ENCODE measurements at places on chromosomes 13 and 19.

- no peak for DNase-seq
These were observed 47.2 kb downstream of the GPR12 start for GRCh38 chr13:26713341-26713740.

GRCh38 chr13:33394294-33394932 lies 108.9 kb upstream of the STARD13 start:
- no peak for DNase-seq

DNA sequence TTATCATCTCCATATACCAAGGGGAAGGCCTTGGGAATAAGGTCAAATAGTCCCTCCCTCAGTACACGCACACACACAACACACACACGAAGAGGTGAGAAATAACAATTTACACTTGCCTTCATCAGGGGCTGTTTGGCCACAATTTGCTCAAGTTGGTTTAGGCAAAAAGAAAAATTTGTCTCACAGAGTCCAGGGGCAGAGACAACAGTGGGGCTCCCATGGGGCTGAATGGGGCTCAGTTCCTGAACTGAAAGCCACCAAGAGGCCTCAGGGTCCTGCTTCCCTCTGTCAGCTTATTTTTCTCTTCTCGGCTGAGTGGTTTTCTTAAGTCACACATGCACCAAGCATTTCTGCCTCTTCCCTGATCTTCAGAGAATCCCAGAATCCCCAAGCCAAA lies 35.5 kb downstream of the PCDH8 start:
- DNase-seq = no peak

- no peak for DNase-seq
These were observed 66.7 kb downstream of the FRY start for GRCh38 chr13:32098272-32098671.

DNA sequence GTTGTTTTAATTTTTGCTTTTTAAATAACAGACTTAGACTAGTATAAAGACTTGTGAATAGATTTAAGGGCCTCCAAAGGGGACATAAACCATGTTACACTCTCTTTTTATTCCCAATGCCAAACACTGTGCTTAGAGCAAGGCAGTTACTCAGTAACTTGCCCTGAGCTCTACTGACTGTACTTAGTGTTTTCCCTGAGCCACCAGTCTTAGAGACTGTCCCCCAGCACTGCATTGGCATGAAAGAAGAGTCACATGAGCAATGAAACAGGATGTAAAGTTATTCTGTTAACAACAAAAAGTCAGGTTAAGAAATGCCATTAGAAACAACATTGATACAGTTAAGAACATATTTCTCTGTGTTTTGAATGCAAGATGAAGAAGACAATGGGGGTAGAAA lies 187.9 kb downstream of the TBC1D4 start:
- no peak for DNase-seq

GRCh38 chr19:40596608-40597328 lies 4.4 kb upstream of the LTBP4 start:
- peak; percentile 38 for DNase-seq

GRCh38 chr13:85698256-85698655 lies 101.0 kb downstream of the SLITRK6 start:
- DNase-seq = no peak

- no peak for DNase-seq
These were observed 87.1 kb upstream of the IPO5 start for GRCh38 chr13:97866346-97866745.

DNA sequence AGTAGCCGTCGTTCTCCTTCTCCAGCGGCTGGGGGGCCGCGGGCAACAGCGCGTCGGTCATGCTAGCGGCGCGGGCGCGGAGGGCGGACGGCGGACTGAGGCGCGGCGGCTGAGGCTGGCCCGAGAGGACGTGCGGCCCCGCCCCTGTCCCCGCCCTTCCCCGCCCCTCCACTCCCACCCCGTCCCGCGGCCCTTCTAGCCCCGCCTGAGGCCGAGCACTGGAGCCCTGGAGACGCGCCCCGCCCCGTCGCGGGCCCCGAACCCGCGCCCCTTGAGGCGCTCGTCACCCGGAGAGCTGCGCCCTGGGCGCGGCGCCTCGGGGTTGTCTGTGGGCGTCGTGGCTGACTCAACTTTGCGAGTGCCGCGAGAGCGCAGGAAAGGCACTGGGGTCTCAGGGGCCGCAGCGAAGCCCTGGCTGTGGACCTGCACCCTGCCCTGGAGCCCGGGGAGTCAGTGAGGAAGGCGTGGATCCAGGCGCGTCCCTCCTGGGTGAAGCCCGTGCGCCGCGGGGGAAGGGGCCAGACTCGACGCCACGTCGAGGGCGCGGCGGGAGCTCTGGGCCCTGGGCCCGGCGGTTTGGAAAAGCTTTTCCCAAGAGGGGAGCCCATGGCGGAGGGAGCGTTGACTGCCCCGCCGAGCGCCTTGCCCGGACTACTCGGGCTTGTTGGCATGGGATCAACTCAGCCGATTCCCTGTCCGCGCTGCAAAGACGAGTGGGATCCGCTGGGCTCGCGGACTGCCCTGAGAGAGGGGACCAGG lies at the start of gene RHPN2:
RHPN2 (minus strand) TSS at position 97 of the 759 bp plus-strand sequence; CDS start at position 61, 36 bp downstream.
- no peak for DNase-seq

DNA sequence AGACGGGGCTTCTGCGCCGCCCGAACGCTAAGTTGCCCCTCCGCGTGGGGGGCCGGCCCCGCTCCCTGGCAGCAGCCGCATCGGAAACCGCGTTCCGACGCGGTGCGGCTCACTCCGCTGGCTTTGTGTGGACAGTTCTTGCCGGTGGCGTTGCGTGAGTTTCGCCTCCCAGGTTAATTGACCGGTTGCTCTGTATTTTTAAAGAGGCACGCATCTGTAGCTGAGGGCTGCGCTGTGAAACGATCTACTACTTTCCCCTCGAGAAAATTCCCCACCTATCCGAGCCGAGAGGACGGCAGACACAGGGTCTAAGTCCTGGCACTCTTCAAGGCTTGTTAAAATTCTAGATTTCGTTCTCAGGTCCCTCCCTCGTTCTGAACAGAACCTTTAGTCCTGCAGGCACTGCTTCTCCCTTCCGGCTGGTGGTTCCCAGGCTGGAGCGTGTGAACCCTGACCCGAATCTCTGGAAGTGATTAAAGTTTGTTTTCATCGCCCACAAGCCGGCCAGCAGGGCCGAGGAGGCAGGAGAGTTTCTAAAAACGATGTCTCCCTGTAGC lies 933 bp downstream of the ARHGEF7 start:
- DNase-seq = no peak

GRCh38 chr13:41702540-41702939 lies 245.2 kb downstream of the RGCC start:
- no peak for DNase-seq

DNA sequence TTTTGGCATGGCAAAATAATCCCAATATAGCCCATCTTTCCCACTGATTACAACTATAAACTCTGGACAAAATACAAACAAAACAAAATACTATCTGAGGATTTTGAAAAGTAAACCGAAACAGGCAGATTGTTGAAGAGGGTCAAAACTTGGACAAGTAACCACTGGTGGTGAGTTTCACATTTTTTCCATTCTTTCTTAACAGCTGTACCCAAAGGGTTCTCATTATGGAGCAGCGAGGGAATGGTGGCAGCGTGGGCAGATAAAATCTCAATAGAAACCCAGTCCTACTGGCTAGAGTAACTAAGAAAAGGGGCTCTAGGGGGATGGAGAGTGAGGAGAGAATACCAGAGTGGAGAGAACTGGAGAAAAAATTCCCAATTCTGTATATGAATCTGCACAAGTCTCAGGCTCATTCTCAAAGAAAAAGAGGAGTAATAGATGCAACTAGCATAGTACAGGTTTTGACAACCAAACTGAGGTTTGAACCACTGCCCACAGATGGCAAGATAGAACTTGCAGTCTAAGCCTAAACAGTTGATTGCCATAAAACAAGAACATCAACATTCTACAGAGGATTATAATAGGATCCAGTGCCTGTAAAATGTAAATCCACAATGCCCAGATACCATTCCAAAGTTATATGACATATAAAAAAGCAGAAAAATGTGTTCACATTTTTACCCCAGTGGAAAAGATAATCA lies 284.5 kb downstream of the KCNRG start:
- DNase-seq = no peak

GRCh38 chr13:20336761-20337160 lies 104.6 kb upstream of the GJB6 start:
- no peak for DNase-seq

DNA sequence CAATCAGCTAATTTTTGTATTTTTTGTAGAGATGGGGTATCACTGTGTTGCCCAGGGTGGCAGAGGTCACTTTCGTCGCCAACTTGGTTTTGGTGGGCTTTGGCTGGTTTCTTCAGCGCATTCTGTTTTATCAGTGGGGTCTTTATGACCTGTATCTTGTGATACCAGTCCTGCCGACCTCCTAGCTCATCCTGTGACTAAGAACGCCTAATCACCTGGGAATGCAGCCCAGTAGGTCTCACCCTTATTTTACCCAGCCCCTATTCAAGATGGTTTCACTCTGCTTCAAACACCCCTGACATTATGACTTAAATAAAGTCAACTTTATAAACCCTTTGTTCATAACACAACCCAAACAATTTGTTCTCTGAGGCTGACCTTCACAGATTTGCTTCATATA lies 3.0 kb upstream of the ZNF878 start:
- DNase-seq = no peak

- DNase-seq = no peak
These were observed 991.7 kb downstream of the EFNB2 start for GRCh38 chr13:105543742-105544141.

- no peak for DNase-seq
These were observed 7.8 kb downstream of the ZNF536 start for GRCh38 chr19:30379841-30380610.

GRCh38 chr13:43688227-43688907 lies 98.4 kb downstream of the ENOX1 start:
- no peak for DNase-seq

GRCh38 chr13:107819071-107819470 lies 396.3 kb downstream of the LIG4 start:
- no peak for DNase-seq

GRCh38 chr13:23680845-23681669 lies 110.8 kb downstream of the TNFRSF19 start:
- no peak for DNase-seq

- no peak for DNase-seq
These were observed 4.0 kb upstream of the FLT3LG start for GRCh38 chr19:49469828-49470614.

- no peak for DNase-seq
These were observed 3.2 kb downstream of the PRTN3 start for GRCh38 chr19:843836-844545.

DNA sequence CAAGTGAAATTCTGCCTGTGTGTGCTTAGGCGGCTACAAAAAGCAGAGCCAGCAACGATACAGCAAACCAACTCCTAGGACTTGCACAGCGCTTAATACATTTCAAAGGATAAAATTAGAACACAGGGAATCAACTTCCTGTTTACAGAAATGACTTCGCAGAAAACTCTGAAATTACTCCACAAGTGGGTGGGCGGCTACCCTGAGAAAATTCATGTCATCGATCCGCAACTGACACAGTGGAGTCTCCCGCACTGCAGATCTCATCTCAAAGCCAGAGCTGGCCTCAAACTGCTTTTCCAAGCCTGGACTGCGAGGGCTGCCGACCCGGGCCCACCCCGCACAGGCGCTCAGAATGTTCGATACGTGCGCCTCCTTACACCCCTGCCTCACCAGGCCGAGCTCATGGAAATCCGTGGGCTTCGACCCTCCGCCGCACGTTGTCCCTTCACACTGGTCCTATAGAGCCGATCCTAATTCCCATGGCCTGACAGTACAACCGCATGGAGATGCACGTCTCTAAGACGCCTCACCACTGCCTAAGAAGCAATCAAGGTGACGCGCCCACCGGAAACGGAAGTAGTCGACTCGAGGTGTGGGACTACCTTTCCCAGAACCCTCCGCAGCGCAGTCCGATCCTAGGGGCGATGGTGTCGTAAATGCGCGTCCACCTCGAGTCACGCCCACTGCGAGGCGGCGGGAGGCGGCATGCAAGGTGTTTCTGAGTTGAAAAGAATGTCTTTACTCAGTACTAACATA lies at the start of gene ZNF229:
ZNF229 (minus strand) TSS at position 557 of the 759 bp plus-strand sequence. CDS start 5,625 bp downstream, outside the sequence.
- DNase-seq = peak; percentile 52

DNA sequence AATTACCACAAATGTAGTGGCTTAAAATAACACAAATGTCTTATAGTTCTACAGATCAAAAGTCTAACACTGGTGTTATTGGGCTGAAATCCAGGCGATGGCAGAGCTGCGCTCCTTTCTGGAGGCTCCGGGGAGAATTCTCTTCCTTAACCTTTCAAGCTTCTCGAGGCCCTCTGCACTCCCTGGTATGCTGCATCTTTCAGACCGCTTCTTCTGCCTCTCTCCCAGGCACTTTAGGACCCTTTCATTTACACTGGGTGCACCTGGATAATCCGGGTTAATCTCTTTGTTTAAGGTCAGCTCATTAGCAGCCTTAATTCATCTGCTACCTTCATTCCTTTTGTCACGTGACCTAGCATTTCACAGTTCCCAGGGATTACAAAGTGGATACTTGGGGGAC lies 211.3 kb upstream of the RFC3 start:
- no peak for DNase-seq

DNA sequence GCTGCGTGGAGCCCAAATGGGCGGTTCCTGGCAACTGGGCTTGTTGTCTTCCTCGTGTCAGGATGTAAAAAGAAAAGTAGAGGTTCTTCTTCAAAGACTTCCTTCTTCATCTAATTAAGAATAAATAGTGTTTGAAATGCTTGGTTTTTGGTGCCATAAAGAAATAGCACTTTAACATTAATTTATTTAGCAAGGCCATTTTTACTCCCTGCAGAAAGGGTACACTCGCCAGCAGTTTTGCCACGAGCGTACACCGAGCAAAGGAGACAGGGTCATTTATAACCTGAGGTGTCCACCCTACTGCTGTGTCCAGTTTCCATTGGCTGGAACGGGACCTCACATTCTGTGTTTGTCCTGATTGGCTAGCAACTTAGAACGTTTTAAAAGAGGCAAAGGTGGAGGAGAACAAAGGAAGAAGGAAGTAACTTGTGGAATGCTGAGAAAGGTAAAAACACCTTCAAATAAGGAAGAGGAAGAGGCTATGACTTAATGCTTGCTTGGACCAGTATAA lies 21.8 kb upstream of the OR10H1 start:
- DNase-seq = no peak

- no peak for DNase-seq
These were observed 118.5 kb downstream of the ABCC4 start for GRCh38 chr13:95182570-95183265.

- DNase-seq = no peak
These were observed 15.9 kb upstream of the NOP53 start for GRCh38 chr19:47729468-47729798.

GRCh38 chr13:54367639-54368271 lies 1339.1 kb downstream of the OLFM4 start:
- no peak for DNase-seq

Measured in hypothalamus (tissue), 51 donors.